ENCODE measurements at places on chromosomes 13 and 19. TPM values are rescaled to one million over a fixed set of nuclear protein-coding genes. Genes with fewer than 3 reads are reported as not detected.

Gene SEMA6B
- 0.87 TPM for polyA plus RNA-seq

Gene TNNT1
- polyA plus RNA-seq, result 9.8 TPM

Gene TNFSF11
- not detected for polyA plus RNA-seq

Gene LAIR1
- polyA plus RNA-seq, result 48.0 TPM

Gene C19orf85
- not detected for polyA plus RNA-seq

Gene RHPN2
- 0.16 TPM for polyA plus RNA-seq

Gene AXL
- polyA plus RNA-seq, result not detected

Gene TBC1D4
- 2.0 TPM for polyA plus RNA-seq

Gene PGLYRP2
- polyA plus RNA-seq, result 0.03 TPM

GRCh38 chr13:48681905-48682304 is 28.2 kb downstream of the CYSLTR2 start:
- no peak for DNase-seq

GRCh38 chr19:1495799-1496713 is 5.1 kb downstream of the REEP6 start:
- DNase-seq, result no peak

GRCh38 chr13:31521435-31521834 is 217.9 kb upstream of the RXFP2 start:
- no peak for DNase-seq

DNA sequence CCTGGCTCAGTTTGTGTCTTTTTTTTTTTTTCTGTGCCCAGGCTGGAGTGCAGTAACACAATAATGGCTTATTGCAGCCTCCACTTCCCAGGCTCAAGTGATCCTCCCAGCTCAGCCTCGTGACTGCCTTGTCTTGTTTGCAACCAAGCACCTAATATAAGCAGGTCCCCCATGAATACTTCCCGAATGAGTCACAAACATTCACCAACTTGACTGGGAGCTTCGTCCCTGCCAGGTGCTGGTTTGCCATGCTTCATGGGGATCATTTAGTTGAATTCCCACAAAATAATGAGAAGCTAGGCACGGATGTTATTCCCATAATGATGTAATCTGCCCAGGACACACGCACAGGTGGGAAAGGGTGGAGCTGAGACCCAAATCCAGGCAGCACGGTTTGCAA is 176.5 kb downstream of the CACNA1A start:
- no peak for DNase-seq

- DNase-seq, result no peak
These were observed 3.9 kb upstream of the PODNL1 start for GRCh38 chr19:13942023-13942684.

- no peak for DNase-seq
These were observed 22.5 kb downstream of the LTBP4 start for GRCh38 chr19:40623403-40624251.

DNA sequence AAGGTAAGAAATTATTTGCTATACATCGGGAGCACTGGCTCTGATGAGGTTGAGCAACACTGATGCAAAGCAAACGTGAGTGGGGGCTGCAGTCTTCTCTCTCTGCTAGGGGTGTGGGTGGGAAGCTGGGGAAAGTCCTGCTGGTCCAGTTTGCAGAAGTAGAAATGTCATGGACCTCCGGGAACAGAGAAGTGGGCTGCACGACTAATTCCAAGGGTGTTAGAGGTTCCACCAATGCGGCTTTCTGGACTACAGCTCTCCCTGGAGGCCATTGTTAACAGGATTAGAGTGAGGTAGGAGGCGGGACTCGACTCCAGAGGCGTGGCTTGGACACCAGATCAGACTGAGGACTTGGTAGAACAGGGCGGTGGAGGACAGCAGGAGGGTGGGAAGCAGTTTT is 5.7 kb upstream of the FBXO27 start:
- no peak for DNase-seq

DNA sequence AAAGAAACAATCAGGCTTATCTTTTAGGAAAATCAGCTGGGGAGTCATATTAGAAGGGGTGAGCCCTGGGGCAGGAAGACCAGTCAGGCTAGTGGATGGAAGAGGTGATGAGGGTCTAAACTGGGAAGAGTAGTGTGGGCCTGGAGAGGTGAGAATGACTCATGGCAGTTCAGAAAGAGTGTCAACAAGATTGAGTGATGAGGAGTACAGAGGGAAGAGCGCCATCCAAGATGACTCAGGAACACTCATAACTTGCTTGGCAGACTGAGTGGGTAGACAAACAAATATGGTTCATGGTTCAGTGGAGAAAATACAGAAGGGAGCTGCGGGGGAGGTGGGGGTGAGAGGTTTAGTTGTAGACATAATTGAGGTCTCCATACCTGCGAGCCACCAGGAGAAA is 17.3 kb upstream of the CLDN10 start:
- no peak for DNase-seq

- no peak for DNase-seq
These were observed 10.3 kb upstream of the CACNG7 start for GRCh38 chr19:53898636-53899341.

DNA sequence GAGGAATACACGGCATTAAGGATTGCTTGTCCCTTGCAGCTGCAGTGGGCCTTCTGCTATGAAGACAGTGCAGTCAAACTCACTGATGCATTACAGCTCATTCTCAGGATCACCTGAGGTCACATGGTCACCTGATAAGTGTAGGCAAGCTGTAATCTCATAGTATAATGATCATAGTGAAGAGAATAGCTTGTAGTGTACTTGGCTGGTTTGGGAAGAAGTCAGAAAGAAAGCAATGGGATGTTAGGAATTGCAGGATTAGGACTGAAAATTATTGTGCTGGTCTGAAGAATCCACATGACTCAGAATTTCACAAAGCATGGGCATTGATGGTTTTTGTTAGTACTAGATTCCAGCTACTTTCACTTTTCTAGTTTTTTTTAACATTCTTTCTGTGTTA is 76.7 kb downstream of the MBNL2 start:
- DNase-seq, result no peak

- DNase-seq, result no peak
These were observed 824.7 kb upstream of the SLITRK5 start for GRCh38 chr13:86846501-86846900.

DNA sequence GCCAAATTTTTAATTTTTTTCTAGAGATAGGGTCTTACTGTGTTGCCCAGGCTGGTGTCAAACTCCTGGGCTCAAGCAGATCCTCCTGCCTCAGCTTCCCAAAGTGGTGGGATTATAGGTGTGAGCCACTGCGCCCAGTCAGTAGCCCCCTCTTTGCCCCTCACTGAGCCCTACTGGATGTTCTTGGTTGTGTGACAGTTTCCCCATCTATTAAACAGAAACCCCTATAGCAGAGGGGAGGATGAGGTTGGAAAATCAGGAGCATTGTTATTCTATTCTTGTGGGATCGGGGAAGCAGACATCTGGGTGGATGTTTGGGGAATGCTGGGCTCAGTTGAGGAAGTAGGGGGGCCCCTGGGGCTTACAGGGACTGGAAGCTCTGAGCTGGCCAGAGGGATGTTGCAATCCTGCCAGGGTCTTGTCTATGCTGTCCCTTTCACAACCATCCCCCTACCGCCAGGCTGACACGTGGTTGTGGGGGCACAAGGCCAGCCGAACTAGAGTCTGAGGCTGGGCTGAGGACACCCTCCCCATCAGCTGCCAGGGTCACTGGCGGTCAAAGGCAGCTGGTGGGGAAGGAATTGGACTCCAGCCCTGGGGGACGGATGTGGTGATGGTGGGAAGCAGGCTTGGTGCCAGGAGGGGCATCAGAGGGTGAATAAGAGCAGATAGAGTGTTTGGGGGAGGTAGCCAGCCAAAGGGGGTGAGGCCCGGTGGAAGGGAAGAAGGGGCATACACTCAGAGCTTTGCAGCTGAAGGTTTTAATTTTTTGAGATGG is 10.9 kb downstream of the APOC1 start:
- DNase-seq, result peak; percentile 74

DNA sequence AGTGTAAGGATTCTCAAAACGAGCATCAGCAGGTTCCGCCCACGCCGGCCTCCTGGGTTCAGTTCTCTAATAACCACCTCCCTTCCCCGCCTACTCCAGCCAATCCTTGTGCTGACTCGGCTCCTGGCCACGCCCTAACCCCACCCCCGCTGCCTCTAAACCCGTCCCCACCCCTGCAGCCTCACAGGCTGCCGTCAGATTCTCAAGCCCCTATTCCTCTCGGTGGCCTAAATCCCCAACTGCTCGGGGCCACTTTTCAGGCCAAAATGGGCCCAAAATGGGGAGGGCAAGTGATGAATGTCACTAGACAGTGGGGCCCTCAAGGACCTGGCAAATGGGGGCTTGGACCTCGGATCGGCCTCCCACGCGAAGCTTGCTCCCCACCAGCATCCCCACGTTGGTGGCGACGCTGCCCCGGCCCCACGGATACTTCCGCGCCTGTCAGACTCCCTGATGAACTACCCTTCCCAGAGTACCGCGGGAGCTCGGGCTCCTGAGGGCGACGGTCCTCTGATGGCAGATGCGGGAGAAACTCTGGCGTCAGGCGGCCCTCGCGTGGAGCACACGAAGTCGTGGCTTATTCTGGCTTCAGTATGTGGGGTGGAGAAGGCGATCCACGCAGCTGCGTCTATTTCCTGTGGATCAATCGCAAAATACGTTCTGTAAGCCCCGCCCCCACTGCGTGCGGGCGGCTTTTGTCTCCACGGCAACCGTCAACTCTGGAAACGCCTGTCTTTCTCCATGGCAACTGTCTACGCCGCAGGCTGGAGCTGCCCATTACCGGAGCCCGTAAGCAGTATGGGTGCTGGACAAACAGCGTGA is 24.8 kb downstream of the ZNF473 start:
- peak; percentile 84 for DNase-seq

DNA sequence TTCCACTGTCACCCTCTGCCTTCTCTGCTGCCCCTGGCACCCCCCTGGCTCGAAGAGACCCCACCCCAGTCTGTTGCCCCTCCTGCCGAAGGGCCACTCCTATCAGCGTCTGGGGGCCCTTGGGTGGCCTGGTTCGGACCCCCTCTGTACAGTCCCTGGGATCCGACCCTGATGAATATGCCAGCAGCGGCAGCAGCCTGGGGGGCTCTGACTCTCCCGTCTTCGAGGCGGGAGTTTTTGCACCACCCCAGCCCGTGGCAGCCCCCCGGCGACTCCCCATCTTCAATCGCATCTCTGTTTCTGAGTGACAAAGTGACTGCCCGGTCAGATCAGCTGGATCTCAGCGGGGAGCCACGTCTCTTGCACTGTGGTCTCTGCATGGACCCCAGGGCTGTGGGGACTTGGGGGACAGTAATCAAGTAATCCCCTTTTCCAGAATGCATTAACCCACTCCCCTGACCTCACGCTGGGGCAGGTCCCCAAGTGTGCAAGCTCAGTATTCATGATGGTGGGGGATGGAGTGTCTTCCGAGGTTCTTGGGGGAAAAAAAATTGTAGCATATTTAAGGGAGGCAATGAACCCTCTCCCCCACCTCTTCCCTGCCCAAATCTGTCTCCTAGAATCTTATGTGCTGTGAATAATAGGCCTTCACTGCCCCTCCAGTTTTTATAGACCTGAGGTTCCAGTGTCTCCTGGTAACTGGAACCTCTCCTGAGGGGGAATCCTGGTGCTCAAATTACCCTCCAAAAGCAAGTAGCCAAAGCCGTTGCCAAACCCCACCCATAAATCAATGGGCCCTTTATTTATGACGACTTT is 2.0 kb downstream of the ZFP36 start:
- no peak for DNase-seq

DNA sequence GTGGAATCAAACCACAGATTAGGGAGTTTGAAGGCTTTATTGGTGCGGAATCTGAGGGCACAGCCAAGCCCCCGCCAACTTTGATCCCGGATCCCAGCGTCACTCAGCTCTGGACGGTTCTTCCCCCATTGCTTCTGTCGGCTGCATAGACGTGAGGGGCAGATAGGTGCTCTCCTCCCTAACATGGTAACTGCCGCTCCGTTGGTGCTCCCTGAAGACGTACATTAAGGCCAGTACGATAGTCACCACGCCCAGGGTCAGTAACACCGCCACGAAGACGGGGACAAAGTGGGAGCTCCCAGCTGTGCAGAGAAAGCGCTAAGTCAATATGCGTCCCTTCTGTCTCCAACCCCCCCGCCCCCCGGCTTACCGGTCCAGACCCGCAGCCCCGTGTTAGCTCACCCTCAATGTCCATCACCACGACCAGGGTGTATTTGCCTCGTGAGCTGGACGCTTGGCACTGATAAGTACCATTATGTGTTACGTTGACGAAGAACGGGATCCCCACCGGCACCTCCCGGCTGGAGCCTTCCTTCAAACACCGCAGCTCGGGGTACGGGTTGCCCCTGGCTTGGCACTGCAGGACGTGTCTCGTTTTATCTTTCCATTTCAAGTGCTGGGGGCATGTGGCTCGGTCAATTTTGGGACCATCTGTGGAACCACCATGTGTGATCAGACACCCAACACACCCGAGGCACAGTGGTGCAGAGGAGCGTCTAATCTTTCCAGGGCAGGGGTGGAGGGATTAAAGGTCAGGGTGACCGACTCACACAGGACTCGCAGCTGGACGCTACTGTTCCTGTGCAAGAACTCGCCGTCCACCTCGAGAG is 644 bp upstream of the RAVER1 start:
- DNase-seq, result no peak

GRCh38 chr13:27118428-27119054 is 53.1 kb downstream of the USP12 start:
- DNase-seq, result no peak

- DNase-seq, result peak; percentile 86
These were observed at the start of gene ZNF480 for GRCh38 chr19:52296773-52297600. Gene ZNF480, plus strand, starts transcription at chr19:52297169. Its CDS starts 3,244 bp downstream, at chr19:52300413.

DNA sequence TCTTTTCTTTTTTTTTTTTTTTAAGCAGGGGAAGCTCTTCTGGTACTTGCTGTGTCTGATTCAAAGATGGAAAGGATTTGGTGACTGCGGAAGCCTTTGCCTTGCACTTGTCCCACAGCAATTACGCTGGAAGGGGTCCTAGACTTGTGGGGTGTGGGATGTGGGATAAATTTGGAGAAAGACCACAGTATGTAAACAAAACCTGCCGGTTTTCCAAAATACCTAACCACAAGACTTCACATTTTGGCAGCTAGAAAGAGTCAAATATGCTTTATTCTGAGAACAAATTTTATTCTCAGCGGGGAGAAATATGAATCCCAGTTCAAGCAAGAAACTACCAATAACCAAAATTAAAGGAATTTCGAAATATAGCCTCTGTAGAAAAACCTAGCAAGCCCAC is 176.5 kb downstream of the SPRY2 start:
- no peak for DNase-seq

- DNase-seq, result no peak
These were observed 211.9 kb upstream of the SLC10A2 start for GRCh38 chr13:103277959-103278694.

DNA sequence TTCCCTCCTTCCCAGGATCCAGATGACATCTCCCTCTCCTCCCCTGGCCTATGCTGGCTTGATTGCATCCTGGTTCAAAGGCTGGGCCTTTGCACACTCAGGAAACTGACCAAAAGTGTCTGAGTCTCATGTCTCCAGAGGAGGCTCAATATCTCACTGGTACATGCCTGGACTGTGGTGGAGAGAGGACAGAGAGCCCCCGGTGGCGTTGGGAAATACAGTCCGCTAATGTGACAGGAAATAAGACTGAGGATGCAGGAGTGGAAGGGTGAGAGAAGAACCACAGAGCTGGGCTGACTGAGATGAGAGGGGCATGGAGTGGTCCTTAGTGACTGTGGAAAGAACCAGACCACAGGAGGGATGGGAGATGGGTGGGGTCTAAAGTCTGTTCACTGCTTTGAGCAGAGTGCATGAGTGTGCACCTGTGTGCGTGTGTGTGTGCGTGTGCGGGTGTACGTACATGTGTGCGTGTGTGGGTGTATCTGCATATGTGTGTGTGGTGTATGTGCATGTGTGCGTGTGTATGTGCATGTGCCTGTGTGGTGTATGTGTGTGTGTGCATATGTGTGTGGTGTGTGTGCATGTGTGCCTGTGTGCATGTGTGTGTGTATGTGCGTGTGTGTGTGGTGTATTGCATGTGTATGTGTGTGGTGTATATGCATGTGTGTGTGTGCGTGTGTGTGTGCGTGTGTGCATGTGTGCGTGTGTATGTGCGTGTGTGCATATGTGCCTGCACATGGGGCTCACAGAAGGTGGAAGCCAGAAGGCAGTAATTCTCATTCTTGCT is 1.9 kb downstream of the SIGLEC5 start:
- DNase-seq, result peak; percentile 1

All from CD14-positive monocyte (primary cell).